ENCODE measurements at places on chromosomes 4 and X. TPM values are rescaled to one million over a fixed set of nuclear protein-coding genes. Genes with fewer than 3 reads are reported as not detected.
A peak's percentile ranks its signal among the peaks of the same experiment; 100 is the strongest.

GRCh38 chrX:43940816-43941474 is 32.2 kb downstream of the NDP start:
- H3K27ac ChIP-seq, result no peak overlapping the region
- DNase-seq, result no peak
- H3K4me3 ChIP-seq, result no peak overlapping the region
- no peaks in the 10 kb centered on the region for H3K4me1 ChIP-seq
- H3K36me3 ChIP-seq, result no peaks in the 10 kb centered on the region
- no peaks in the 10 kb centered on the region for H3K27me3 ChIP-seq

- no peak overlapping the region for H3K27ac ChIP-seq
- H3K4me1 ChIP-seq, result peaks cover 9% of the 10 kb centered on the region
- no peak overlapping the region for H3K4me3 ChIP-seq
- no peaks in the 10 kb centered on the region for H3K36me3 ChIP-seq
These were observed 3.2 kb downstream of the RGS12 start for GRCh38 chr4:3295837-3296624.

GRCh38 chr4:112312610-112313239 is 15.6 kb downstream of the ALPK1 start:
- H3K27me3 ChIP-seq, result no peaks in the 10 kb centered on the region
- peaks cover 6% of the 10 kb centered on the region for H3K4me1 ChIP-seq
- no peak overlapping the region for H3K4me3 ChIP-seq
- DNase-seq, result no peak
- no peaks in the 10 kb centered on the region for H3K36me3 ChIP-seq
- H3K27ac ChIP-seq, result no peak overlapping the region

Gene CLDN34
- total RNA-seq, result not detected

GRCh38 chrX:39853417-39854030 is 244.2 kb downstream of the BCOR start:
- DNase-seq, result no peak
- H3K27me3 ChIP-seq, result no peaks in the 10 kb centered on the region
- peak overlapping the region; percentile 92 for H3K27ac ChIP-seq
- no peaks in the 10 kb centered on the region for H3K36me3 ChIP-seq
- peaks cover 51% of the 10 kb centered on the region for H3K4me1 ChIP-seq
- H3K4me3 ChIP-seq, result no peak overlapping the region

DNA sequence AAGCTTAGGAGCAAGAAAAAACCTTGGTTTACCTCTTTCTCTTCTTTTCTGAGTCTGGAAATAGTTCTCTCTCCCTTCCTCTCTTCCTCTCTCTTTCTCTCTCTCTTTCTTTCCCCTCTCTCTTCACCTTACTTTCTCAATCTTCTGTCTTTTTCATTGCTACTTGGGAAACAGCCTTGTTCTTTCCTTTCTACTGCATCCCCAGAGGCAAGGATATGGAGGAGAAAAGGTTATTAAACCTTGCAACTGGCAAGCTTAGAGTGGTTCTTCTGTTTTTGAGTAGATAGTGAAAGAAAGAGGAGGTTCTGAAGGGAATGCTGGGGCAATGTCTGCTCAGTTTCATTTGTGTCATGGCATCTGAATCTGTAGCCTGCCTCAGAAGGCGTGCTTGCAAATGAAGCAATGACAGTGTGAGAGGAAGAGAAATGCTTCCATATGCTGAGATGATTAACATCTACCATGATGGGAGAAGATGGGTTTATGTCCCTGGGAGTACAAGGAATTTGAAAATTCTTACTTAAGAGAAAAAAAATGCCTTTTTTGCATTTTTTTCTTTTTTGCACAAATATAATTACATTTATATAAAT is 190.6 kb downstream of the CEP135 start:
- no peaks in the 10 kb centered on the region for H3K27me3 ChIP-seq
- DNase-seq, result no peak

Gene PRSS48
- total RNA-seq, result not detected

GRCh38 chr4:3314706-3315260 is 22.0 kb downstream of the RGS12 start:
- H3K4me1 ChIP-seq, result no peaks in the 10 kb centered on the region
- no peaks in the 10 kb centered on the region for H3K27me3 ChIP-seq
- H3K27ac ChIP-seq, result no peak overlapping the region
- H3K4me3 ChIP-seq, result no peak overlapping the region
- H3K36me3 ChIP-seq, result no peaks in the 10 kb centered on the region

DNA sequence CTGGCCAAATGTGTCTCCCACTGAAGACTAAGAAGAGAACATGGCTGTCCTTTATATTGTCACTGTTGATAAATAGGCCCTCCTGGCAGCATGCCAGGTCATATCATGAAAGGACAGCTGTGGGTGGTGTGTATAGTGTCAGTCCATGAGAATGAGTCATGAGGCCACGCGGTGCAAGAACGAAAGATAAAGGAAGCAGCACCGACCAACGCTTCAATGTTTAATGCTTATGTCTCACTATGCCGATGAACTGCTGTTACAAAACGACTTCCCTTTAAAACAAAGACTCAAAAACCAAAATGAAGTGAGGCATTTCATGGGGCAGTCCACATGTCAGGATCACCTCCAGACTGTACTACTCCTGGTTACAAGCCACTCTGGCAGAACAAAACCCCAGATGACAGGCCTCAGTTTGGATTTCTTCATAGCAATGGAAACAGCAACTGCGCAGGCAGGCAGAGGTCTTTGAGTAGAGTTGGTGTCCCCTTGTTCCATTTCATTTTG is 5.2 kb upstream of the TCEANC start:
- H3K27me3 ChIP-seq, result no peaks in the 10 kb centered on the region
- peaks cover 17% of the 10 kb centered on the region for H3K4me1 ChIP-seq
- no peak overlapping the region for H3K4me3 ChIP-seq
- H3K36me3 ChIP-seq, result no peaks in the 10 kb centered on the region
- no peak overlapping the region for H3K27ac ChIP-seq

Measured in CD4-positive, alpha-beta memory T cell (primary cell).